ENCODE measurements at places on chromosomes 16 and 17. TPM values are rescaled to one million over a fixed set of nuclear protein-coding genes. Genes with fewer than 3 reads are reported as not detected.

The TAC4 gene
- not detected for total RNA-seq

The EIF4A3 gene
- 79.8 TPM for total RNA-seq

The CRYM gene
- 0.81 TPM for total RNA-seq

DNA sequence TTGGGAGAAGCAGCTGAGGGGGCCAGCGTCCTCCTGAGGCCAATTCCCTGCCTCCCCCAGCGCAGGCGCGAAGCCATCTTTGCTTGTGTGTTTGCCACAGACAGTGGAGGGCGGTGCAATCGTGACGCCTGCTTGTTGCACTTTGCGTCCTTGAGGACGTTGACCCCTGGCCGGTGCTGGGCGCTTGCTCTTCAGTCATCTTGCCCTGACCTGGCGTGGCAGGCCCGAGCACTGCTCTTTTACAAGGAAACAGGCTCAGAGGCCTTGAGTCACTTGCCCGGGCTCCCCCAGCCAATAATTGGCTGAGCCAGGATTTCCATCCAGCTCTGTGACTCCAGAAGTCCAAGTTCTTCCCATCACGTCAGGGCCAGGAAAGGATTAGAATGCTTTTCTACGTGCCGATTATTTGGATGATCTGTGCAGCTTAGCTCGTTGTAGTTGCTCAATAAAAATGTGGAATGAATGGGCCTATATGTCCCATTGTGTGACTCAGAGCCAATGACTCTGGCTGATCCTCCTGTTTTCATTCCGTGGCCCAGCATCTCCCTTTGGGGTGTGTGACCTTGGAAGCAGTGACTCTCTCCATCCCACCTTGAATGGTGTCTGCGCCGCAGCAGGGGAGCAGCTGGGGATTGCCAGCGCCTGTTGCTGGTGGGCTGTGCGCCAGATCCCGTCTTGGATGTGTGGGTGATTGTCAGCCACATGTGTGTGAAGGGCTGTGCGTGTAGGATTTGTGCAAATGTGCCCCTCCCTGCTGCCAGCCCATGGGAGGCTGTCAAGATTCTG is 214.1 kb downstream of the SEC14L1 start:
- H3K27ac ChIP-seq, result peak overlapping the region; percentile 88
- H3K4me3 ChIP-seq, result no peak overlapping the region
- H3K4me1 ChIP-seq, result peaks cover 31% of the 10 kb centered on the region
- H3K27me3 ChIP-seq, result no peaks in the 10 kb centered on the region
- H3K36me3 ChIP-seq, result no peaks in the 10 kb centered on the region
- no peak for DNase-seq

GRCh38 chr16:20598832-20599469 is 22.8 kb upstream of the ACSM2B start:
- no peak overlapping the region for H3K4me3 ChIP-seq
- DNase-seq, result no peak
- H3K27ac ChIP-seq, result no peak overlapping the region
- H3K27me3 ChIP-seq, result no peaks in the 10 kb centered on the region
- H3K4me1 ChIP-seq, result no peaks in the 10 kb centered on the region
- H3K36me3 ChIP-seq, result no peaks in the 10 kb centered on the region

- H3K4me3 ChIP-seq, result no peak overlapping the region
- no peaks in the 10 kb centered on the region for H3K36me3 ChIP-seq
- DNase-seq, result no peak
- H3K4me1 ChIP-seq, result no peaks in the 10 kb centered on the region
- H3K27ac ChIP-seq, result no peak overlapping the region
Measured at GRCh38 chr17:40938981-40939380, 1.5 kb upstream of the KRT23 start.

Data from thyroid gland (tissue), 4 donors.